Effector memory CD4-positive, alpha-beta T cell (primary cell): ENCODE measurements at places on chromosomes 16 and 17.

GRCh38 chr16:71414038-71414437 is 27.8 kb downstream of the TLE7 start:
- DNase-seq: no peak

DNA sequence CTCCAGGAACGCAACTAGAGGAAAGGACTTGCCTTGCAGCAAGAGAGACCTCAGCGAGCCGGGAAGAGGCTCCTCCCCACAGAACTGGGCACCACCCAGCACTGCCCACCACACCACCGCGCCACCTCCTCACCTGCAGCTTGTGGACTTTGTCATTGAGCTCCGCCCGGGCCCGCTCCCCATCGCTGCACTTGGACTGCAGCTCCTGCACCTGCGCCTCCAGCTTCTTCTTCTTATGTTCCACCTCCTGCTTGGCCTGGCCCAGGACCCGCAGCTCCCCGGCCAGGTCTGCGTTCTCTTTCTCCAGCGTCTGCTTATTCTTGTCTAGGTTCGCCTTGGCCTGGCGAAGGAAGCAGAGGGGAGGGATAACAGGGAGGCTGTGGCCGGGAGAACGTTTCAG is 76.7 kb downstream of the NDE1 start:
- DNase-seq: no peak

DNA sequence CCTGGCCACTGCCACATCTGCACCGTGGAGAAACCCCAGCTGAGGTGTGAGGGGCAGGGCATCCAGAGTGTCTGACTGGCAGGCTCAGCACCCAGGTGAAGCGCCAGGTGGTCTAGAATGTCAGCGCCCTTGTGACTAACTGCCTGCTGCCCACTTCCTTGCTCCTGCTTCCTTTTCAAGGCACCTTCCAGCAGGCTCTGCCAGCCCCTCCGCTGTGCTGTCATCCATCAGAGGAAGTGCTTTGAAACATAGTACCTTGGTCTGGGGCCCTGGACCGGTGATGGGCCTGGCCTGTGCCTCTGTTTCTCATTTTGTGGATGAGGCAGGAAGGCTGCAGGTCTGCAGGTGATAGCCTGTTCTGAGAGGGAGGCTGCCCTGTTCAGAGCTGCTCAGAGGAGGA is 5.5 kb downstream of the SPNS2 start:
- no peak for DNase-seq

- DNase-seq: no peak
Observed at GRCh38 chr16:7805686-7806396, 473.2 kb downstream of the RBFOX1 start.

DNA sequence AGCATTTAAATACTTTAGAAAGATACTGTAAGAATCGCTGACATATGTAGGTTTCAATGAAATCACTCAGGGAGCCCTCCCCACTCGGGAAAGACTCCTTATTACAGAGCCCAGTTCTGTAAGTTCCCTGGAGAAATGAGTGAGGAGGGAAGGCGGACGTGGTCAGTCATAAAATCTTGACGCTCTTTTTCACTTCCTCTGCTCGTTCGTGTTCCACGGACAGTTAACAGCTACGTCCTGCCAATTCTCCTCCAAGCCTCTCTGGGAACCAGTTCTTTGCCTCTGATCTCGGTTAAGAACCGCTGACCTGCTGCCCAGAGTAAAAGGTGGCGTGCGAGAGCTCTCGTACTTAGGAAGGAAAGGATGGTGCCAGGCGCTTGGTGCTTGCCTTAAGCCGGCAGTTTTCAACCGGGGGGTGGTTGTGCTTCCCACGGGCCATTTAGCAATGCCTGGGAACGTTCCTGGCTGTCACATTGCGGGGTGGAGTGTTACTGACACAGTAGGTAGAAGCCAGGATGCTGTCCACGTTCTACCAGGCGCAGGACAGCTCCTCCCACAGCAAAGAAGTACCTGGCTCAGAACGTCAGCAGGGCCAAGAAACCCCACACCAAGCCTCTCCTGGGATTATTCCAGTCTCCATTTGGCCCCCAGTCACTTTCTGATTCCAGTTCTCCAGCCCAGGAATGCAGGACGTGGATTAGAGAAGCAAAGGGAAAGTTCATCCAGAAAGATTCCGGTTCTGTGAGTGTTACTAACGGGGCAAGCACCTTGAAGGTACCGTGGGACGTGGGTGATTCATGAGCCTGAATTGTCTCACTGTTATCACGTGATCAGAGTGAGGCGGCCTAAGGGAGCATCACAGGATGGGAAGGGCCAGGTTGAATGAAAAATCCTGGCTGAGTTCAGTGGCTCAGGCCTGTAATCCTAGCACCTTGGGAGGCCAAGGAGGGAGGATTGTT is 87.7 kb downstream of the MRM3 start:
- no peak for DNase-seq

DNA sequence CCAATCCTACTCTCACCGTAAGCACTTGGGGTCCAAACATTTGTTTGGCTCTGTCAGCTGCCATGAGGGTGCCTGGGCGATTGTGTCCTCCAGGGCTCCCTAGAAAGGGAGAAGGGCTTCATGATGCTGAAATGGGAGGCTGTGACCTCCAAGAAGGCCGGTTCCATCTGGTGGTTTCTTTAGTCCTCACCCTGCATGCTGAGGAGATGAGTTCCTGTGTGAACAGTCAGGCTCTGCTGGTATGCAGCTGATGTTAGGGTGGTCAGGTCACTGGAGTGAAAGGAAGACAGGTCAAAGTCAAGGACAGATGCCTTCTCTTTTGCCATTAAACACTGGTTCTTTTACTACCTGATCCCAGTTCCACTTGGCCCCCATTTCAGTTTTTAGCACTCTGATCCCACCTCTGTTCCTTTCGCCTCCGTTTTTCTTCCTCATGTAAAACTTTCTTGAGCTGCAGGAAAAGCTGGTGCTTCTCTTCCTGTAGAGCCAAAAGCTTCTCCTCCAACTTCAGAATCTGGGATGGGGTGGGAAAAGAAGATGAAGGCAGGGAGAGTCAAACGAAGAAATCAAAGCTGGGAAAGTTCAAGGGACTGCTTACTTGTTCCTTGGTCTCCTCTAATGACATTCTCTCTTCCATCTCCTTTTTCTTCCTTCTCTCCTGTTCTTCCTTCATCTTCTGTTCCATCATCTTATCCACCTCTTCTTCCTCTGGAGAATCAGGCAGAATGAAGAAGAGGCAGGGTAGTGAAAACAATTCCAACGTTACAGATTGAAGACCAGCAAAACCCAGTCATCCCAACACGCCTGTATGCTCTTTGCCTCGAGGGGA is 1.1 kb downstream of the GPS2 start:
- DNase-seq: no peak

DNA sequence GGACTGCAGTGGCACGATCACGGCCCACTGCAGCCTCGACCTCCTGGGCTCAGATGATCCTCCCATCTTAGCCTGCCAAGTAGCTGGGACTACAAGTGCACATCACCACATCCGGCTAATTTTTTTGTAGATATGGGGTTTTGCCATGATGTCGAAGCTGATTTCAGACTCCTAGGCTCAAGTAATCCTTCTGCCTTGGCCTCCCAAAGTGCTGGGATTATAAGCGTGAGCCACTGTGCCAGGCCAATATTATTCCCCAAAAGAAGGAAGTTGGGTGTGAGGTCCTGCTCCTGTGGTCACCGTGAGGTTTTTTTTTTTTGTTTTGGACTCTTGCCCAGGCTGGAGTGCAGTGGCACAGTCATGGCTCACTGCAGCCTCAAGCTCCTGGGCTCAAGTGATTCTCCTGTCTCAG is 1.5 kb downstream of the AMZ2 start:
- DNase-seq: peak; percentile 28

- no peak for DNase-seq
Observed at GRCh38 chr17:27533874-27534815, 77.9 kb downstream of the KSR1 start.

- no peak for DNase-seq
Observed at GRCh38 chr16:81204798-81205680, 33.5 kb upstream of the BCO1 start.

- no peak for DNase-seq
Observed at GRCh38 chr17:57739402-57740234, 5.5 kb downstream of the CCDC182 start.

DNA sequence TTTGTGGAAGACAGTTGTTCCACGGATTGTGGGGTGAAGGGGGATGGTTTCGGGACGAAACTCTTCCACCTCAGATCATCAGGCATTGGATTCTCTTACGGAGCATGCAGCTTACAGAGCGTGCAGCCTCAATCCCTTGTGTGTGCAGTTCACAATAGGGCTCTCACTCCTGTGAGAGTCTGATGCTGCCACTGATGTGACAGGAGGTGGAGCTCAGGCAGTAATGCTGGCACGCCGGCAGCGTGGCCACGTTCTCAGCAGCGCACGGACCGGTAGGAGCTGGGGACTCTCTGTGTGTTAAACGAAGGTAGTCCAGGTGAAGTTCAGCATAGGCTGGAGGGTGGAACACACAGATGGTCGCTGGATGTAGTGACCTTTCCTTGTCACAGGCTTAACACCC is 37.8 kb downstream of the SEC14L1 start:
- DNase-seq: no peak

DNA sequence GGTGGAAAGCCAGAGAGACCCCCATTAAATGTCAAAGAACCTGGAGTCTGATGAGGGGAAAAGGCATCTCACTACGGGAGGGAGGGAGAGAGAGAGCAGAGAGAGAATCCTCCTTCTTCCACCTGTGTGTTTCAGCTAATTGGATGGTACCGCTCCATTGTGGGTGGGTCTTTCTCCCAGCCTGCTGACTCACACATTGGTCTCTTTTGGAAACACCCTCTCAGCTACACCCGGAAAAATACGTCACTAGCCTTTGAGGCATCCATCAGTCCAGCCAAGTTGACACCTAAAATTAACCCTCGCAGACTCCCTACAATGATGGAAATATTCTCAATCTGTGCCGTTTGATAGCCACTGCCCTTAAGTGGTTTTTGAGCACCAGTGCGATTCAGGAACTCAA is 100.4 kb downstream of the ELAC2 start:
- DNase-seq: no peak

- DNase-seq: no peak
Observed at GRCh38 chr16:67882374-67883145, 2.1 kb upstream of the NRN1L start.

GRCh38 chr17:58488428-58488890 is 251 bp upstream of the HSF5 start:
- DNase-seq: no peak

DNA sequence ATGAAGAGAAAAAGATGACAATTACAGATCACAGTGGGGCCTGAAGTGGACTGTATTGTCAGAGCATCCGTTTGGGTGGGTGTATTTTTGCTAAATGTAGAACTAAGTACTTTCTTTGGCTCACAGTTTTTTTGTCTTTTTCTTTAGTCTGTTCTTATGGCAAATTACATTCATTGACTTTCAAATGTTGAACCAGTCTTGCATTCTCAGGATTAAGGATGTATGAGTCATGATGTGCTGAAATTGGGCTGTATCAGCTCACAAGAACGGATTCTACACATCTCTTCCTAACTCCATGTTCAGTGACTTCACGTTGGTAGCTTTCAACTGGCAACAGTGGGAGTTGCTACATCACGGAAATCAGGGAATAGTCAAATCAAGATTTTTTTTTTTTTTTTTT is 66.5 kb downstream of the TEX2 start:
- DNase-seq: no peak

DNA sequence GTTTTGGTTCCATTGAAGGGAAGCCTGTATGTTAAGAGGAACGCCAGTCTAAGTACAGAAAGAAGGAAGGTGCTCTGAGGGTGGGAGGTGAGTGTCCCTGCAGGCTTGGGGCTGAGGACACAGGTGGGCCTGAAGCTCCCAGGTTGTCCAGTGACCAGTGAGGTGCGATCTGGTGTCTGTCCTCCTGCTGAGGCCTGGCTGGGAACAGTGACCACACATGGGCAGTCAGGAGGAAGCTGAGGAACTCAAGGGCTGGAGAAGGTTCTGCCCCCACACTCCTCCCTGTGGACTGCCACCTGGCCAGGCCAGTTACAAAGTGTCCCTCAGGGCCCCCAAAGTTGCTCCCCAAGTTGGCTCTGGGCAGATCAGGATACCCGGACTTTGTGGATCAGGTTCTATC is 102.1 kb downstream of the N4BP1 start:
- no peak for DNase-seq

DNA sequence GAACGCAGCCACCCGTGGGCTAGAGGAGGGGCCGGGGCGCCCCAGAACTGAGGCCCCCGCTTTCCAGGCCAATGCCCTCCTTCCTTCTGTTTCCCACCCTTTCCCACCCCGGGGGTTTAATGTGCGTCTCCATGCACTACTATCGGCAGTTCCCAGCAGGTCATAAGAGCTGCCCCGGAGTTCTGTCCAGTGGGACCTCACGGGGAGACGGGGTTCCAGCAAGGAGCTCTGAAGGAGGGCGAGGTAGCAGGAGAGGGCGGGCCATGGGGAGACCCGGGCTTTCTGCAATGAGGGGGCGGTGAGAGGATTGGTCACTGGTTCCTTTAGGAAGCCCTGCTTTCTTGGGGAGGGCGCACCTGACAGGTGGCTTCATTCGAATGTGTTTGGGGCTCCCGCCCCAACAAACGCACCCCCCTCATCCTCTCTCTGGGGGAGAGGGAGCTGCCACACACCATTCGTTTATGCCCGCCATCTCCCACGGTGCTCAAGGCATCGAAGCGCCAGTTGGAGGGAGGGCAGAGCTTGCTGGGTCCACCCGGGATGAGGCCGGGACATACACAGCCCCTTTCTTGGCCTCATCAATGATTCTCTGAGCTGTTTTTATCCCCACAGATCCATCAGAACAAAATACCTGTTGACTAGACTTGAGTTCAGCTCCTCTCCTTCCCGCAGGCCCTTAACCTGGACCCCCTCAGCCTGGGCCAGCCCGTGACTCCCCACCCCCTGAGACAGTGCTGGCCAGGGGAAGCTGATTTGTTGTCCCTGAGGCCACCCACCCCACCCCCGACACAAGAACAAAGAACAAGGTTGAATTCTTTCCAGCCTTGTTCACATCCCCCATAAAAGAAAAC is 44.1 kb downstream of the SLC7A5 start:
- DNase-seq: no peak

- no peak for DNase-seq
Observed at GRCh38 chr17:7888184-7888920, at the start of gene CHD3. CHD3 (plus strand) TSS chr17:7888789; CDS start chr17:7889001, 212 bp downstream.

- DNase-seq: no peak
Observed at GRCh38 chr17:67238991-67239390, 6.0 kb downstream of the HELZ start.

- DNase-seq: no peak
Observed at GRCh38 chr17:40755231-40755630, at the start of gene KRT25. KRT25 (minus strand) TSS chr17:40755331; CDS start chr17:40755271, 60 bp downstream.

GRCh38 chr17:2282297-2282873 is 21.2 kb downstream of the SMG6 start:
- DNase-seq: no peak

GRCh38 chr17:67033613-67034012 is 10.7 kb upstream of the CACNG1 start:
- DNase-seq: no peak
